Muscle of leg (tissue), 16 donors: ENCODE measurements at places on chromosomes 3 and 15.
A peak's percentile ranks its signal among the peaks of the same experiment; 100 is the strongest.

GRCh38 chr3:126186271-126186670 lies 5.9 kb upstream of the ALDH1L1 start:
- no peak for DNase-seq

GRCh38 chr3:138347960-138348753 lies at the start of gene MRAS:
Gene MRAS, plus strand, starts transcription at chr3:138348579. Its CDS starts 24,305 bp downstream, at chr3:138372884.
- peak; percentile 85 for DNase-seq

DNA sequence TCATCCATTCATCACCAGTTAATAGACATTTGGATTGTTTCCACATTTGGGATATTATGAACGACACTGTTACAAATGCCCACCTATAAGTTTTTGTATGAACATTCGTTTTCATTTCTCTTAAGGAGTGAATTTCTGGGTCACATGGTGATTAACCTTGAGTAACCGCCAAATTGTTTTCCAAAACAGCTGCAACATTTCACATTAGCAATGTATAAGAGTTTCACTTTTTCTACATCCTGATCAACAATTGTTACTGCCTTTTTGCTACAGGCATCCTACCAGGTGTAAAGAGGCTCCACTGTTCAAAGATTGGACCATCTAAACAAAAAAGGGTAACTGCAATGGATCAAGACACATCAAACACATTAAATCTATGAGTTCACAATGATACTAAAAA lies 52.0 kb downstream of the CPEB1 start:
- no peak for DNase-seq

DNA sequence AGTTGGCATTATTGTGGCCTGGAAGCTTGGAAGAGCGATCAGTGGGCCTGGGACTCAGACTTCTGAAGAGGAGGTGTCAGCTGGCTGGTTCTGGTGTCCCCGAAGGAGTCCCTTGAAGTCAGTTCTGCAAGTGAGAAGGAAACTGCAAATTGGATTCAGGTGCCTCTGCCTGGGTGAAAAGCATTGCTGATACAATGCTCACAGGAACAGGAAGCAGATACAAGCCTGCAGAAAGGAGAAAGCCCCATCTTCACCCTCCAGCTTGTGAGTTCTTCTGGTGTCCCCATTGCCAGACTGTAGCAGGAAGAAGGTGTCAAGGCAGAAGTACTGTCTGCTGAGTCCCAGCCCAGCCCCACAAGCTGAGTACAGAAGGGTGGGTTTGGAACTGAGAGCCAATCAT lies 271.3 kb downstream of the PLOD2 start:
- no peak for DNase-seq

DNA sequence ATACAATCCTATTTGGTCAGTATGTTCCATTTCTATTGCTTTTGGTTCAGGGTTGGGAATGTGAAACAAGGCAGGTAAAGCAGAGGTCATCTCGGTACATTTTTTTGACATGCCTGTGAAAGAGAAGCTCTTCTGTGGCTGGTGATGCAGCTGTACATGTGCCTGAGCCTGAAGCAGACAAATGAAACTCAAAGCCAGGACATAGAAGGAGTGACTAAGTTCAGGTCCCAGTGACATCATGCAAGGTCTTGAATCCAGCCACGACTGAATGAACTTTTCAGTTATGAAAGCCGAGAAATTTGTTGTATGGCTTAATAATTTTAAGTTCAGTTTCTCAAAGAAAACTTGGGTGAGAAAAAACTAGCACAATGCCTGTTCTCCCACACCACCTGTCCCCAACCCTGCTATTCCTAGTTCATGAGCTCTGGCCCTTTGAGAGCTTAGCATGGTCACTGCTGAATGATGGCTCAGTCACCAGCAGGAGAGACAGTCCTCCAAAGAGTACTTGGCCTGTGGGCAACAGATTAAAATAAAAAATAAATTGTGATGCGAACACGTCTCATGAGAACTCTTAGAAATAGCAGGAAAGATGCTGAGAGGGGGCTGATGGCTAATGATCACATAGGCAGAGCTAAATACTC lies 600.2 kb upstream of the GRM7 start:
- DNase-seq: no peak

DNA sequence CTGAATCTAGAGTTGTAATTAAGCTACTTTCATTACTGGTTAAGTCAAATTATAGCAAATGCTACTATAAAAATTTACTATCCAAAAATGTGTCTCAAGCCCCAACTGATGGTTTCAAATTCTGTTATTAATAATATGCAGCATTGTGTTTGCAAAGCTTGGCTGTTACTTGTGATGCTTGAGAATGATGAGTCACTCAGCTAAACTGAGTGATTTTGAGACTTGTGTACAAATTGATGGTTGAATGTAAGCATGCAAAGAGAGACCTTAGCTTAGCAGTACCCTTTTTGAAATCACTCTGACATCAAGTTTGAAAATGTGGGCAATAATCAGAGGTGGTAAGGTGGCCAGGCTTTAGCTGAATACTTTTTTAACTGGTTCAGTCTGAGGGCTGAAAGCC lies 27.6 kb downstream of the OPA1 start:
- no peak for DNase-seq

DNA sequence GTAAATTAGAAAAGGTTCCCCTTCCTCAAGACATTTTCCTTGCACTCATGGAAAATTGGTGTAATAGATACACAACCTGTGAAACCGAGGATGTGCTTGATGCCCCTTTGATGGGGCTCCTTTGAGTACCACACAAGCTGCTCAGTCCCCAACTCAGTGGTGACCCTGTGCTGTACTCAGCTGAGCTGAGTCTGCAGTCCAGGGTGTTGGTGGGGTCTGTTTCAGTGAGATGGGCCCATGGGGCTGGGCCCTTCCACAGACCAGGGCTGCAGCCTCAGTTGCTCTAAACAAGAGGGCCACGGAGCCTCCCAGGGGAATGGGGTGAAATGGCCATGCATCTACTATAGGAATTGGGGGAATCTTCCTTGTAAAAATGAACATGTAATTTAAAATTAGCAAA lies 39.3 kb downstream of the KY start:
- DNase-seq: no peak

- no peak for DNase-seq
Observed at GRCh38 chr3:59364496-59364895, 314.7 kb upstream of the CFAP20DC start.

DNA sequence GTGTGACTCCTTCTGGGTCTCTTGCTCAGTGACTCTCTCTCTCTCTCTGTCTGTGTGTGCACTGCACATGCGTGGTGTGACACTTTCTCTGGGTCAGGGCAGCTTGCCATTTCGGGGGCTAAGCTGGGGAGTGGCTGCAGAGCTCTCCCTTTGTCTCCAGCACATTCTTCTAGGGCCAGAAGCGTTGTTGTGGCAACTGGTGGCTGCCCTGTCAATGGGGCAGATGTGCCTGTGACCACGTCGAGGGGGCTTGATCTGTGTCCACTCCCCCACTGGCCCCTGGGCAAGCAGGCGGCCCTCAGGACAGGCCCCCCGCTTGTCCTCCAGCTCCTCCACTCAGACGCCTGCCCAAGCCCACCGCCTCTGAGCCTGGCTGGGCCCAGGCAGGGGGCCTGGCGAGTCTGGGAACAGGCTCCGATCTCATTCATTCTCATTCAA lies 67.8 kb downstream of the WNT7A start:
- DNase-seq: peak; percentile 10

- peak; percentile 25 for DNase-seq
Observed at GRCh38 chr3:146895026-146895749, 290.0 kb upstream of the PLSCR5 start.

GRCh38 chr3:119322835-119323722 lies 28.9 kb downstream of the ARHGAP31 start:
- DNase-seq: peak; percentile 94

DNA sequence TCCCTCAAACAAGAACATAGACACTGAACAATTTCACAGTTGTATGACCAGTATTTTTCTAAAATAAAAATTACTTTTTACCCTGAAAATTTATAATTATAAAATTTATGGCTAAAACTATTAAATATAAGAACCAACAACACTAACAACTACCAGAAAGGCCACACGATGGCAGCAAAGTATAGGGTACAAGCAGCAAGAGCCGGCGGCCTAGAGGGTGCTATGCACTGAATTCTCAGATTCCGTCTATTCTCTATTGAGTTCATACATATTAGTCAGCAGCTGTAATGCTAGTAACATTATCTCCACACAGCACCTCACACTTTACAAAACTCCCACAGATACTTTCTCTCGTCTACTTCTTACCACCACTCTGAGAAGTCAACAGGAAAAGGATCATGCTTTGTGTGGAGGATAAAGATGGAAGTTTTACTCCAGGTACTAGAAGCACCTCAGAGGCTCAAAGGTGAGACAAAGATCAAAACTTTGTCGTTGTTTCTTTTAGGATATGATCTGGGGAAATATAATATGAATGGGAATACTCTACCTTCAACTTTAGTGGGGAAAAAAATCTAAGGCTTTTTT lies 160.5 kb downstream of the FGF12 start:
- DNase-seq: peak; percentile 82

DNA sequence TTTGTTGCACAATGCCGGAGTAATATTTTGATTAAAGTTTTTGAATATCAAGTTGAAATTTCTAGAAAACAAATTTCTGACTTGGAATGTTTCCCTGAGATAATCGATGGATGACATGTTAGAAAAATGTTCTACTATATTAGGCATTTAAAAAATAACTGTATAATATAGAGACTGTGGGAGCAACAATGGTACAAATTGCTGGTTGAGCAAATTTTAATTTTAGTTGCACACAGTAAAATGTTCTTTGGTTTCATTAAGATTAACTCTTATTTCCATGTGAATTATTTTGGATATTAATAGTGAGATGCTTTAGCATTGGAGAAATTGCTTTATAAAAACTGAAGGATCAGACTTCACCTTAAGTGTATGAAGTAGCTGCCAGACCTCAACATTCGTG lies 9.3 kb downstream of the USP3 start:
- DNase-seq: no peak

- DNase-seq: no peak
Observed at GRCh38 chr3:195045481-195046210, 225.3 kb downstream of the XXYLT1 start.

DNA sequence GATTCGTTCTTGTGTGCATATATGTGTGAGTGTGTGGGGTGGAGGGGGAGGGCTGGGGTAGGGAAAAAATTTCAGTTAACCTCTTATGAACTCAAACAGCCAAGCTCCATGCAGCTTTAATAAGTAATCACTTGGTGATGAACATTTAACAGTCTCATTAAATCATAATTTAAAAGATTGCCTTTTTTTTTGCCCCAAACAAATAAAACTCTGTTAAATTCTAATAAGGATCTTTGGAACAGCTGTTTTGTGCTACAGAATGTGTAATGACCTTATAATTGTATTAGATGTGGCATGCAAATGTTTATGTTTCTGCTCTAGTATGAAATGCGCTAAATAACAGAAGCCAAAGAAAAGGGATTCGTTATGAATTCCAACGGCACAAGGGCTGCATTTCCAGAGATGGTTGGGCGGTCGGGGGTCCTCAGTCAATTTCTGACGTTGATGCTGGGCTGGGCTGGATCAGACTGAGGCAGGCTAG lies 80.0 kb upstream of the RORA start:
- DNase-seq: peak; percentile 8

- no peak for DNase-seq
Observed at GRCh38 chr15:38084289-38084688, 149.8 kb downstream of the TMCO5A start.

DNA sequence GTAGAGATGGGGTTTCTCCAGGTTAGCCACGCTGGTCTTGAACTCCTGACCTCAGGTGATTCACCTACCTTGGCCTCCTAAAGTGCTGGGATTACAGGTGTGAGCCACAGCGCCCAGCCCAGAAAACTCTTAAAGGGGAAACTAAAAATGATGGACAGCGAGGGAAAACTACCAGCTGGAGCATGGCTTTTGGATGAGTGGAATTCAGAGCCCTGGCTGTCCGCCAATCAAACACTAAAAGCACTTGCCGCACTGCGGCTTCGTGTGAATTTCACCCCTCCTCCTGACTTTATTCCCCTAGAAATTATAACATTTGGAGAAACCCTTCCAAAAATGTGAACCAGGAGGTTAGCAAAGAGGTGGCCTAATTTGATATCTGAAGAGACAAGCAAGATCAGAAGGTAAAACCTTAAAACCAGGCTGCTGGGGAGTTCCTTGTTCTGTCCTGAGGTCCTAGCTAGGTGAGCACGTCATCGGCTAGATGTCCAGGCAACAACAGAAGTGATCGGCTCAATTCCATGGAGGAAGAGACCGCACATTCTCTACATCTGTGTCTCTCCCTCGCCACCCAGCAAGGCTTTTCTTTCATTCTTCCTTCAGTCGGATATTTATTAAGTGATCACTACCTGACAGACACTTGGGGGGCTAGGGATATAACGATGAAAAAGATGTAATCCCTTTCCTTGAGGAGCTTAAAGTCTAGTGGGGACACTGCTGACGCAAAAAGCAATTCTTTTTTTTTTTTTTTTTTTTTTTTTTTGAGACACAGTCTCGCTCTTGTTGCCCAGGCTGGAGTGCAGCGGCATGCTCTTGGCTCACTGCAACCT lies 1.7 kb downstream of the TM4SF19 start:
- no peak for DNase-seq

GRCh38 chr15:70050970-70051369 lies 46.7 kb downstream of the TLE3 start:
- no peak for DNase-seq

- DNase-seq: no peak
Observed at GRCh38 chr15:44490622-44491021, 46.3 kb upstream of the EIF3J start.

GRCh38 chr3:16455966-16456365 lies 57.5 kb downstream of the RFTN1 start:
- no peak for DNase-seq

DNA sequence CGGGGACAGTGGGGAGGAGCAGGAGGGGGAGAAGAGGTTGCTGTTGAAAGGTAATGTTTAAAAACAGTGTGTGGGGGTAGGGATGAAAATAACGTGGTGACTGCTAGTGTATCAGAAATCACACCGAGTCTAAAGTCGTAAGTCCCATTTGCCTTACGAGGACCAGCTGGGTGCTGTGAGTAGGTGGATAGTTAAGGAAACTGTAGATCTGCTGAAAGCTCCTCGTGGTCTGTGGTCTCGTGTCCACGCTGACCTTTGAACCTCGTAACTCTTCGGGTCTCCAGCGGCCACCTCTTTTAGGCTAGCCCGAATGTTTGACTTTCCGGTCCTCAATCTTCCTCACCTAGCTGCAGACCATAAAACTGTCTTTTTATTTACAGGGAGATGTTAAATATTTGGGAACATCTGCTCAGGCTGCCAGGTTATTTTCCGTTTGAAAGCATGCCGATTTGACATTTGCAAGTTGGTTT lies 29.3 kb upstream of the ST3GAL6 start:
- DNase-seq: peak; percentile 45
